ENCODE measurements at places on chromosomes 11 and 22.

- DNase-seq, result no peak
Measured at GRCh38 chr22:46394622-46395021, 59.1 kb downstream of the TRMU start.

- peak; percentile 34 for DNase-seq
Measured at GRCh38 chr11:34988294-34989255, 72.2 kb downstream of the PDHX start.

DNA sequence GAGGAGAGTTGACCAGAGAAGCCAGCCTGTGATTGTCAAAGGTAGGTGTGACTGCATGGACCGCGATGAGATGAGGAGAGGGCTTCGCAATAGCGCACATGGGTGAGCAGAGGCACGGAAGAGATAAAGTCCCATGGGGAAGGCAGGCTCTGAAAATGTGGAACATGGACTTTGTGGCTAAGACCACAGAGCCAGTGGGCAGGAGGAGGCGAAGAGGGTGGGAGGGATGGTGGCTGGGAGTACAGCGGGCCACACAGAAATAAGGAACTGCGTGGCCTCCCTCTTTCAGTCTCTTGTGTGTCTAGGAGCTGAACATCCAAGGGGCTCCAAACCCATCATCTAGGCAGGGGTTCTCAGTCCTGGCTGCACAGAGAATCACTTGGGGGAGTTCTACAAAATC lies 98.6 kb downstream of the TENM4 start:
- no peak for DNase-seq

GRCh38 chr11:90197377-90197776 lies 25.5 kb downstream of the CHORDC1 start:
- DNase-seq, result no peak

- no peak for DNase-seq
Measured at GRCh38 chr22:22914726-22915669, 27.4 kb downstream of the IGLL5 start.

DNA sequence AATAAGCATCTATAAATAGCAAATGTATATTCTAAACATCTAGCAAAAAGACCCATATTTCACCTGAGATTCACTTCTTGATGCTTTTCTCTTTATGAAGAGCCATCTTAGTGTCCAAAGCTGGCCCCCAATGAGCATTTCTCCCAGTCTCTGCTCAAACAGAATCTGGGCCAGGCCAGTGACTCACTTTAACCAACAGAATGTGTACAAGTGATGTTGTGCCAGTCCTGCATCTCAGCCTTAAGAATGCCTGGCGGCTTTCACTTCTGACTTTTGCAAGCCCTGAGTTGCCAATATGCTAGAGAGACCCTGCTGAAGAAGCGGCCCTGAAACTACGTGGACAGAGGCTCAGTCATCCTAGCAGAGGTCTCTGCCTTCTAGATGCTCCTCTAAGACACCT lies 6.9 kb upstream of the COPB1 start:
- peak; percentile 51 for DNase-seq

- no peak for DNase-seq
Measured at GRCh38 chr11:82305123-82305522, 428.5 kb downstream of the FAM181B start.

- no peak for DNase-seq
Measured at GRCh38 chr11:69986830-69987229, 91.3 kb upstream of the ANO1 start.

Data from fibroblast of mammary gland (primary cell).